ENCODE measurements at places on chromosomes 12 and 14. TPM values are rescaled to one million over a fixed set of nuclear protein-coding genes. Genes with fewer than 3 reads are reported as not detected.

The TAS2R7 gene
- total RNA-seq = not detected

The NEUROD4 gene
- total RNA-seq = not detected

The PZP gene
- total RNA-seq = 0.24 TPM

The LACRT gene
- not detected for total RNA-seq

The TIGAR gene
- total RNA-seq = 18.2 TPM

The AMHR2 gene
- 35.7 TPM for total RNA-seq

The LRRC43 gene
- 5.5 TPM for total RNA-seq

GRCh38 chr12:292186-292585, 29.6 kb upstream of the SLC6A13 start:
- DNase-seq = no peak

DNA sequence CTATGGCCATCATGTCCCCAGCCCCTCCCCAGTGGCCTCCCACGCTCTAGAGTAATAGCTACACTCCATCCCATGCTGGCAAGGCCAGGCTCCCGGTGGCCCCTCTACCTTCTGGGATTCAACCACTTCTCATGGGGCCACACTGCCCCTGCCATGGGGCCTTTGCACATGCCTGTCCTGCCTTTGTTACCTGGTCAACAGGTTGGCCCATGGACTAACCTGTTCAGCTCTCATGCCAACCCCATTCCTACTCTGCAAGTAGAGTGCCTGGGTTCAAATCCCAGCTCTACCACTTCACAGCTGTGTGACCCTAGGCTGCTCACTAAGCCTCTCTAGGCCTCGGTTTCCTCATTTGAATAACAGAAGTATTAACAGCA, 98.5 kb downstream of the RFLNA start:
- DNase-seq = no peak

DNA sequence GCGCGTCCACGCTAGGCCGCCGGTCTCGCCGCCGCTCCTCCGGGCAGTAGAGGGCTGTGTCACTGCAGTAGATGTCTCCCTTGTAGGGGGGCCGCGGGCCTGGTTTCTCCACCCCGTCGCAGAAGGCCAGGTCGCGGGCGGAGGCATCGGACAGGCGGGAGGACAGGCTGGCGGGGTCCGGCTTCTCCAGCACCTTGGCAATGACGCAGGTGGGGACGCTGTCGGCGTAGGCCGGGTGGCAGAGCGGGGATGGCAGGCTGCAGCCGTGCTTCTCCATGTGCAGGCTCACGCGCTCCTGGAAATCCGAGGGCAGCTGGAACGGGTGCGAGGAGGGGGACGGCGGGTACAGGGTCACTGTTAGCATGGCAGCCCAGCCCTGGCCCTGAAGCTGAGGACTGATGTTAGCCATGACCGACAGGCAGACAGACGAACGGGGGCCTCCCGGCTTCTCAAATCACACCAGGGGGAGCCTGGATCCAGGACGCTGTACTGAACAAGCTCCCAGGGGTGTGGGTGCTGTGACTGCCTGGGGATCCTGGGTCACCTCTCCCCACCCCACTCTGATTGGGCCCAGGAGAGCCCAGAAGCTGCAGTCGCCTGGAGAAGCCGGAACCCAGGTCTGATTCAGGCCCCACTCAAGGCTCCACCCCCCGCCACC, 48.1 kb downstream of the BEGAIN start:
- no peak for DNase-seq

DNA sequence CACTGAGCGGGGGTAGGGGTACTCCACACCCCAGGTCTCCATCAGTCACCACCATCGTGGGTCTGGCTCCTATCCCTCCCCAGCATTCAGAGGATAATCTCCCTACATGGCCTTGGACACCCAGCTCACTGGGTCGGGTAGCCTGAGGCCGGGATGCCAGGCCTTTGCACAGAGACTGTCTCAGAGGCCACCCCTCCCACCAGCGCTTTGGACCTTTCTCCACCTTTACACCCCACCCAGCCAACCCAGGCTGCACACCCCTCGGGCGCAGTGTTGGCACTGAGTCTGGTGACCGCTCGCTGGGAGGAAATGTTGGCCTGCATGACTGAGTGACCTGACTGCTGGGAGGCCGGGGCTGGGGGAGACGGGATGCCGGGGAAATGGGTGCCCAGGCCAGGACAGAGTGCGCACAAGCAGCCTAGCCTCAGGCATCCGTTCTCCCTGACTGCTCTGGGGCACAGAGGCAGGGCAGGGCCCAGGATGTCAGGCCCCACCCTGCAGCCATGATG, 10.6 kb upstream of the LBHD2 start:
- no peak for DNase-seq

DNA sequence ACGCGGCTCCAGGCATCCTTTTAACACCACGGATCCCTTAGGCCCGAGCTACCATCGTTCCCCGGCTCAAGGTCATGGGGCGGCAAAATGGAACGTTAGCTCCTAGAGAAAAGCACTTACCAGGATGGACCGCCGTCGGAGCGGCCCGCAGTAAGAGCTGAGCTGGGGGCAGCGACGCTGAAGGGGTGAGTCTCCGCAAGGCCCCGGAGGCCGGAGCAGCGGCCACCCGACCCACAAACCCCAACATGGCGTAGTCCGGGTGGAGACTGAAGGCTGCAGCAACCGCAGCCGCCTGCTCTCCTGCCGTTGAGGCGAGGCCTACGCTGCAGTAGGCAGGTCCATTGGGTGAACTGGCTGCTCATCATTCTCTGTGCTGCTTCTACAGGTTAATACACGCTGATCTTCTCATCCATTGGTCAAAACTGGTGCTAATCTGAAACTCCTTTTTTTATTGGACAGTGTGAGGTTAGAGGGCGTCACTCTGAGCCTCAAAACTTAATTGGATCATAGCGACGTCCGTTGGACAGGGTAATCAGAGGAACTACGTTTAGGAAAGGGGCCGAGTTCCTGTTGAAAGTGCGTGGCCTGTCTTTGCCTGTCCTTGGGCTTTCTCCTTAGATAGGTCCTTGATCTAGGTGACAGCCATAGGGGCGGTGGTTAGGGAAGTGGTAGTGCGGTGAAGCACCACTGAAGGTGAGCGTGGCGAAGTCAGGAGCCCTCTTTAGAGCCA, at the start of gene ATP5F1B:
ATP5F1B (minus strand) TSS at position 268 of the 730 bp plus-strand sequence; CDS start at position 247, 21 bp downstream.
- DNase-seq = peak; percentile 80

DNA sequence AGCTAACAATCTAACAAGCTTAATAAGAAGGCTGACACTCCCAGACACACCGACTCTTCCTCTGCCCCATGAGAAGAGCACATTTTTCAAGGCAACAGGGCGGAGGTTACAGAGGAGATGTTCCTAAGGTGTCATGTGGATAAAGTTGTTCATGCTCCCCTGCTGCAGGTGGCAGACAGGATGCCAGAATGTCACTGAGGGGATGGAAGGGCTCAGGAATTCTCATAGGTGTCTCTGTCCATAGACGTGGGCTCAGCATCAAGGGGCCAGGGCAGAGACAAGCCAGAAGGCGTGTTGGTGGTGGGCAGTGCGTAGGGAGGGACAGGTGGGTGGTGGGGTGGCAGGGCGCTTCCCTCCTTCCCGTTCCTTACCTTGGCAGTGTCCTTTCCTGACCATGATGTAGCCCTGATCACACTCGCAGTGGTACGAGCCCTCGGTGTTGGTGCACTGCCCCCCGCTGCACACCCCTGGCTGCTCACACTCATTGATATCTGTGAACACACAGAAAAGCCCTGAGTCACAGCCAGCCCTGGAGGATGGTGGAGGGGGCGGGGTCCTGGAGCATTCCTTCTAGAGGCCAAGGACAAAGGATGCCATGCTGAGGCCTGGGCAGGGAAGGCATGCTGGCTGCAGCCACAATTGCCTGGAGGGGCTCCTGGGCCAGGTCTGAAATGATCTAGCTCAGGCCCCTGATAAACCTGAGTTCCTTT, 23.0 kb downstream of the ISCA2 start:
- no peak for DNase-seq

- no peak for DNase-seq
Observed at GRCh38 chr14:24262821-24263733, at the start of gene TGM1. TGM1 (minus strand) TSS chr14:24263177; CDS start chr14:24262352, 825 bp downstream.

DNA sequence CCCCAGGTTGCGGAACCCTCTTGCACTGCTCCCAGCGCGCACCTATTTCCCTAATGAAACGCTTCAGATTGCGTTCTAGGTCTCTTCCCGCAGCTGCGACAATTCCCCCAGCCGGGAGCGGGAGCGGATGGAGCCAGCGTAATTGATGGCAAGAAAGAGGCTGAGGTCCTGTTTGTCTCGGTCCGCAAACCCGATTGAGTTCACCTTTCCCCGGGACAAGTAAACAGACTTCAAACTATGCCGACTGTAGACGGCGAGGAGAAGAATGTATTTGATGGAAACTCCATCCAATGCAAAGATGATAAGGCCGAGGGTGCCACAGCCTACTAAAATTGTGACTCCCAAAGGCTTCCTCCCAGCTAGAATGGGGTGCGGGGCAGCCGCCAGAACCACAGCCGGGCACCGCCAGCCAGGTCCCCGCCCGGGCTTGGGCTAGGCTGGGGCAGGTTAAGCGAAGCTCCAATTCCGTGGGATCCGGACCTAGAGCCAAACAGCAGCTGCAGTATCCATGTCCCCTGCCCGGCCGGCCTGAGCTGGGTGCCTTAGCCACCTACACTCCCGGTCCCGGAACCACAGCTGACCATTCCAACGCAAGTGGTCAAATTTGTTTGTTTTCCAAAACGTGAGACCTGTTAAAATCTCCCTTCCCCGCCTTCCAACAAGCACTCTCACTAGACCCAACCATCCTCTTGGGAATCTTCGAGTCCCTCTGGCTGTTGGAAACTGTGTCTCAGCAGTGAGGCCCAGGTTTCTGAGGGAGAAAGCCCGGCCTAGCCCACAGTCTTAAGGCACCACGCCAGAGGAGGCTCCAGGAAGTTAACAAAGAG, 5.5 kb downstream of the NKX2-1 start:
- DNase-seq = no peak

DNA sequence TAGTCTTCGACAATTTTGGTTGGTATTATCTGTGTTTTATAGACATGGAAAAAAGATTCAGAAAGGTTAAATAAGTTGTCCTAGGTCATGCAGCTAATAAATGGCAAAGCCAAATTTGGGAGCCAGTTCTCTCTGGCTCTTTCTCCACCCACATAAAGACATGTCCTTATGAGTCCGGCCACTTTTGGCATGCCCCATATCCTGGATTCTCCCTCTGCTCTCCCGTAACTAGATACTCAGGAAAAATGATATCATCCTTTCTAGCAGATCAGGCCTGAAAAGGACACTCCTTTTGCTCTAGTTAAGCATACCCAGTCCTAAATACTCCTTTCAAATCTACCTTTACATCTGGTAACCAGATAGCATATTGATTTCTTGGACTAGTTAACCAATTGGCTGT, 64.4 kb downstream of the TTLL5 start:
- DNase-seq = no peak

DNA sequence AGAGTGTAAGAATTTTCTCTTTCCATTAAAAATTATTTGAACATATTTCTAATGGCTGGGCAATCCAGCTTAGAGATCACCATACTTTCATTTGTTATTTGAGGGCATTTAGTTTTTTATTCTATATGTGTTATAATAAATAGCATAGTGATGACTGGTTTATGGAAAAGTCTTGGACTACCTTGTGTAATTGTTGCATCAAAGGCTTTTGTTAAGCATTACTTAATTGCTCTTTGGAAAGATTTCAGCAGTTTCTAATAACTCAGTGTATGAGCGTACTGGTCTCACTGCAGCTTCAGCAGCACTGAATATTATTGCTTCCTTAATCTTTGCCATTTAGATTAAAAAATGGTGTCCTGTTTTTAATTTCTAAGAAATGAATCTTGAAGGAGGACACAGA, 22.8 kb downstream of the TMEM19 start:
- DNase-seq = no peak

- no peak for DNase-seq
Observed at GRCh38 chr14:62053188-62053587, 291.0 kb downstream of the SNAPC1 start.

DNA sequence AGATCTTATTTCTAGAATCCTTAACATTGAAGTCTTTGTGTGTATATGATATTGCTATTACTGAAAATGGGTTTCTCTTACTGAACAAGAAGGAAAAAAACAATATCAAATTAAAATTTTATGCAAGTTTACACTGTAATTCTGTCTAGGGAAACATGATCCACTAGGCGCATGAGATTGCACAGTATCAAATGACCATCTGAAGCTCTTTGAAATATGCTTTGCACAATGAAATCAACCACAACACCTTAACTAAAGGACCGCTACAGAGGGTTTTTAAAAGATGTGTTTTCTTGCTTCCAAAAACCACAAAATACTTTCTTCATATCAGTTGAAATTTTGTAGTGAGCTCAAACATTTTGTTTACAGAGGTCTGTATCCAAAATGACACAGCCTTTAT, 15.1 kb upstream of the KERA start:
- no peak for DNase-seq
